ENCODE measurements at places on chromosomes 2 and 18.

DNA sequence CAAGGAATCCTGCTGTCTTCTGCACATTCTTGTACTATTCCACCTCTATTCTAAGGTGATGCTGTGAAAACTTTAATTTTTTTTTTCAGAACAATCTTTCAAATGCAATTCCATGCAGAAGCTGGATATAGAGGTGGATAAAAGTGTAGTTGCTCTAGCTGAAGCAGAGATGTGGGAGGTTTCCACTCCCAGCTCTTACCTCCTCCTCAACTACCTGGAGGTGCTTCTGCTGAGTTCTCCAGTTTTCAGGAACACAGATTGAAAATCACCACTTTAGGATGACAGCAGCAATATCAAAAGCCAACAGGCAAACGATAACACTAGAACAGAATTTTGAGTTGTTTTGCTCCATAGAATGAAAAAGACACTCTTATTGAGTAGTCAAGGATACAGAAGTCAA, 51.1 kb upstream of the FAM98A start:
- no peak for DNase-seq
- H3K4me1 ChIP-seq, result no peaks in the 10 kb centered on the region
- H3K4me3 ChIP-seq, result no peak overlapping the region
- H3K36me3 ChIP-seq, result no peaks in the 10 kb centered on the region
- H3K27me3 ChIP-seq, result no peaks in the 10 kb centered on the region
- no peak overlapping the region for H3K27ac ChIP-seq

- no peak overlapping the region for H3K27ac ChIP-seq
- DNase-seq, result no peak
- H3K27me3 ChIP-seq, result no peaks in the 10 kb centered on the region
- H3K36me3 ChIP-seq, result no peaks in the 10 kb centered on the region
- H3K4me3 ChIP-seq, result no peak overlapping the region
These were observed 21.0 kb downstream of the MROH2A start for GRCh38 chr2:233799087-233799665.

GRCh38 chr2:42254186-42254895, 85.2 kb downstream of the EML4 start:
- no peak for DNase-seq
- H3K27me3 ChIP-seq, result no peaks in the 10 kb centered on the region
- H3K36me3 ChIP-seq, result peaks cover 17% of the 10 kb centered on the region
- H3K4me3 ChIP-seq, result no peak overlapping the region
- H3K4me1 ChIP-seq, result peaks cover 7% of the 10 kb centered on the region

DNA sequence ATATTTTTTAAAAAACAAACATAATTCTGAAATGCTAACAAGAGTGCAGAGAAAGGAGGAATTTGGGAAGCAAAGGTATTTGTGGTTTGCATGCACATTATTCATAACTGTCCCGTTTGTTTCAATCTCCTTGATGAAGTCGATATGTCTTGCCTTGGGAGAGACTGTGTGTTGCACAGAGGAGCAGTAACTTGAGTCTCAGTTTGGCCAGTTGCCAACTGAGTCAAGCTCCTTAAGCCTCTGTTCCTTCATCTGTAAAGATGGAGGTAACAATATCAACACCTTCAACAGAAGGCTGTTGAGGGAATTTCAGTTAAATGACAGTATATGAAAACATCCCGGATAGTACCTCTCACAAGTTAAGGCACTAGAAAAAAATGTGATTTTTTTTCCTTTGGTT, 226.2 kb downstream of the ASXL3 start:
- no peaks in the 10 kb centered on the region for H3K4me1 ChIP-seq
- no peak overlapping the region for H3K27ac ChIP-seq
- no peaks in the 10 kb centered on the region for H3K36me3 ChIP-seq
- DNase-seq, result no peak
- H3K4me3 ChIP-seq, result no peak overlapping the region

DNA sequence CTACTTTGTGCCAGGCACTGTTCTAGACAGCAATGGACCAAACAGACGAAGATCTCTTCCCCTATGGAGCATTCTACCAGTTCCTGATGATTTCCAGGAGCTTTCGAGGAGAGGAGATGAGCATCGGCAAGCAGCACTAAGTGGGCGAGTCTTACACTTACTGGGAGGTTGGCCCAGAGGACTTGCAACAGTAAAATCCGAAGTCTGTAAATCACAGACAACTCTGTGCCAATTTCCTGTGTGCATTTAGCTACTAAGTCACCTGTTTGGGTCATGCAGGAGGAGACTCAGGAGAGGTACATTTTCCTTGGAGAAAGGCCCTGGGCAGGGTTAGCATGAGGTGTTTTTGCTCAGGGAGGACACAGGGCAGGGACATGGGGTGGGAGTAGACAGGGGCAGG, 58.9 kb downstream of the TRPM8 start:
- no peak overlapping the region for H3K27ac ChIP-seq
- H3K4me1 ChIP-seq, result no peaks in the 10 kb centered on the region
- H3K4me3 ChIP-seq, result no peak overlapping the region

DNA sequence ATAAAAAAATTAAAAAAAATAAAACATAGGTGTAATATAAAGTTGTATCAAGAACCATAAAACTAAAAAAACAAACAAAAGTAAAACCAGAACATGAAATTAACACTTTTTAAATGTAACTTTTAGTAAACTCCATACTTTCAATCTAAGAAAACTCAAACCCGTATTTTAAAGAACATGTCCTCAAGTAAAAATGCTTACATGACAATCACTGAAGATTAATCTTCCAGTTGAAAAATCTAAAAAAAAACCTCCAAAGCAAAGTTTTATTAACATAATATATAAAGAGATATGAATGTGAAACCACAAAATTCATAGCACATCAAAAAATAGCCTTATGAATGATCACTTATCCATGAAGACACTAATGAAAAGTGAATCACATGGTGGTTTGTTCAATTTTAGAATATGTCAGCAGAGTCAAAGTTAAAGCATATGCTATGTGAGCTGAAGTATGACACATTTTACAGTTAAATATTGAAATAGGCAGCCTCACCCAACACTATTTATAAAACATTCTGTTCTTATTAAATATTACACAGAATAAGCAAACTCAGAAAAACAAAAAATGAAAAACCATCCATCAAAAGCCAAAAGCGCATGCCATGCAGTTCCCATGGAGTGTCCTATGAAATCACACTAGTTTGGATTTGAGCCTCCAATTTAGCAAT, 23.1 kb upstream of the CHAC2 start:
- H3K36me3 ChIP-seq, result no peaks in the 10 kb centered on the region
- no peaks in the 10 kb centered on the region for H3K27me3 ChIP-seq
- H3K27ac ChIP-seq, result no peak overlapping the region
- H3K4me3 ChIP-seq, result no peak overlapping the region
- DNase-seq, result no peak
- H3K4me1 ChIP-seq, result no peaks in the 10 kb centered on the region

All from left lung (tissue), 14 donors.